ENCODE measurements at places on chromosomes 1 and 21.

- DNase-seq = no peak
Observed at GRCh38 chr1:73887412-73887811, 310.6 kb downstream of the LRRIQ3 start.

DNA sequence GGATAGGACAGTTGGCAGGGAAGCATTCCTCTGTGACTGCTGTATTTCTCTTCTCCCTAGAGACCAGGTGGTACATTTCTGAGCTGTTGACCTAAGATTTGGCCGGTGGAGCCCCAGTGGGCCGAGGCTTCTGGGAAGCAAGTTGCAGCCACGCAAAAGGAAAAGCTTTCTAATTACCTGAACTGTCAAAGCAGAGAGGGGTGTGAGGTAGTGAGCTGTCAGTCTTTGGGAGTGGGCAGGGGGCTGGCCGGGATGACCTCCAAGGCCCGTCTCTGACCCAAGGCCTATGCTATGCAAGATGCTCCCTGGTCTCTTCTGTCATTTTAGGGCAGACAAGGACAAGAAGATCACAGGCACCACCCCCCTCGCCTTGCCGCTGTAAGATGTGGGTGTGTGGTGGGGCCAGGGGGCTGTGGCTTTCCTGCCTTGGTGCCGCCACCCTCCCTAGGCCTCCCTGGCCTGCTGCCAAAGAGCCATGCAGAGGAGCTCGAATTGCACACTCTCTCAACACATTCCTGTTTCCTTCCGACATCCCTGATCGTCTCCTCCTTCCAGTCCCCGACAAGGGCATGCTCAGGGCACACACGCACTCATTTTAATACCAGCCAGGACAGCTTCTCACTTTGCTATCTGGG is 7.7 kb downstream of the PADI1 start:
- DNase-seq = peak; percentile 81

DNA sequence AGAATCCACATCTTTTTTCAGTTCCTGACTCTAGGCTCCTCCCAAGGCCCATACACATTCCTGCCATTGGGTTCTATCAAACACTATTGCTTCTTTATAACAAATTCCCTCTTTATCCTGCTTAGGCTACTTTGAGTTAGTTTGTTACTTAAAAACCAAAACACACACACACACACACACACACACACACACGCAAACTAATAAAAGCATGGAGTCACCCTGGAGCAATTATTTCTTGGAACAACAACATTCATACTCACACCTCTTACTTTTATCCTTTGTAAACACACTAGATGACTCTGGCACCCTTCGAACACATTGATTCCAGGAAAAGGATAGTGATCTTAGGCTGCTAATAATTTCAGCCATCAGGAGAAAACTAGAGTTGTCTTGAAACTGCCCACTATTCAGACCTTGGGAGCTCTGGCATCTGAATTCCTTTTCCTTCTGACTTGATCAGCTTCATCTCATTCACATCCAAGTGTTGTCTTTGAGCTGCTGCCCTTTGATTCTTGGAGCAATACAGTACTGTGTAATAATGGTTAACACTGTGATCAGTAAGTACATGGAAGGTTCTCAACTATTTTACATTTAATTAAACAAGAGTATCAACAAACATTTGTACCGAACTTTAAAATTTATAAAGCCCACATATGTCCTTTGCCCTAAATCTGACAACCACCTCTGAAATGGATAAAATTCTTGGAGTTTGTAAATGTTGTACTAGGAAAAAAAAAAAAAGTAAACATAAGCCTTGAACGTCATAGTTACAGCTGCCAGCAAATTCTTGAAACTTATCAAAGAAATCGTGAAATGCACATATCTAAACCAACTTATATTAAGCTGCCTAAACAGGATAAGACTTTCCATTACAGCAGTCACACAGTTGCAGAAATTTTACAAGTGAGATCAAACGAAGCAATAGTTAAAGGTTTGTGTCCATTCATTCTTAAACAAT is 2.8 kb upstream of the SEC22B start:
- DNase-seq = peak; percentile 87

- DNase-seq = peak; percentile 16
Observed at GRCh38 chr1:225427235-225428067, at the start of gene LBR. TSS of gene LBR (minus strand) at chr1:225428038. CDS start at chr1:225424075, 3,963 bp downstream.

DNA sequence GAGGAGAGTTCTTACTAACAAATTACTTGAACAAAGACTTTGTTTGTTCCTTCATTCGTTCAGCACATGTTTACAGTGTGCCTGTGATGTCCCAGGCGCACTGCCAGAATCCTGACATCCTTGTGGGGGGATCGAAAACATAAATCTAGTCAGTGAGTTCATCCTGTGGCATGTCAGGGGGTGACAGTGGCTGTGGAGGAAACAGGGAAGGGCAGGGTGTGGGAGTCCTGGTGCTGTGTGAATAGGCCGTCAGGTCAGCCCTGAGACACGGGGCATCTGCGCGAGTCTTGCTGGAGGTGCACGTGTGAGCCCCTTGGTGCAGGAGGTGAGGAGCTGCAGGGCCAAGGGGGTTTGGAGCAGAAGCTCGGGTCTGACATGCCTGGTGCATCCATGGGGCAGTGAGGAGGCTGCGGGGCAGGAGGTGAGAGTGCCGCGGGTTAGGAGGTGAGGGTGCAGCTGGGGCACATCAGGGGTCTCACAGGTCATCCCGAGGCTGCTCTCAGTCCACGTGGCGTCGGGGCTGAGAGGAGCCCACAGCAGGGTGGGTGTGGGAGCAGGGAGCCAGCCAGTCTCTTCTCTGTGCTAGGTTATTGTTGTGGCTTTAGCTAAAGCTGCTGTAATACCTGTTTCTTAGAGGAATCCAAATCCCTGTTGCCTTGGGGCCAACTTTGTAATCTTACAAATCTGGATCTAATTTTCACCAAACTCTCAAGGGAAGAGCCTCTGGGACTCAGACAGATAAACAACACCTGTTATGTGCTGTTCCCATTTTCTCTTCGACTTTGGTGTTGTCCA is 93.4 kb downstream of the PCBP3 start:
- DNase-seq = no peak

DNA sequence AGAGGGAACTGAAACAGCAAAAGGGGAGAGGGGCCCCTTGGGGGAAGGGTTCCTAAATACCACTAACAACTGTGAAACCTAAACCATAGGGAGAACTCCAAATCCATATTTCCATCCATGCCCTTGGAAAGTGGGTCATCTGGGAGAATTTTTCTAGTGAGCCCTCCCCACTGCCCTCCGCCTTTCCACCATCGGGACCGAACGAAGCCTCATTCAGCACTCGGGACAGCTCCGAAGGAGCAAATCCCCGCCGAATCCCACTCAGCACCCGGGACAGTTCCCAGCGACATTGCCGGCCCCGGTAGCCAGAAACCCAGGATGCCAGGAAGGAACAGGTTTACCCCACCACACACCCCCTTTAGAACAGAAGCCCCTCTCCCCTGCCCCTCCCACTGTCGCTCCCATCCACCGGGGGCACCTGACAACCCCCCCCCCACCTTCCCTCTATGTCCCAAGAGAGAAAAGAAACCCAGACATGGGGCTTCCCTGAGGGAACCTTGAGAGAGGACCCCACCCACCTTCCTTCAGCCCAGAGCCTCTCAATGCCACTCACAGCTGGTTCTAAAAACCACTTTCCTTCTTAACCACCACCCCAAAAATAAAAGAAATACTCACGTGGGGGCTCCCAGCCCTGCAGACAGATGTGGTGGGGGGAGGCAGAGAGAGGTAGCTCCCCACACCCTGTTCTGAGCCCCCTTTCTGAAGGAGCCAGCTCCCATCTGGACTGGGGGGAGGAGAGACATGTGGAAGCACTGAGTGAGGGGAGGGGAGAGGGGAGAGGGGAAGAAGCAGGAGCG is 4.5 kb downstream of the DLGAP3 start:
- DNase-seq = peak; percentile 73

GRCh38 chr1:57296726-57297250 is 127.1 kb downstream of the DAB1 start:
- no peak for DNase-seq

DNA sequence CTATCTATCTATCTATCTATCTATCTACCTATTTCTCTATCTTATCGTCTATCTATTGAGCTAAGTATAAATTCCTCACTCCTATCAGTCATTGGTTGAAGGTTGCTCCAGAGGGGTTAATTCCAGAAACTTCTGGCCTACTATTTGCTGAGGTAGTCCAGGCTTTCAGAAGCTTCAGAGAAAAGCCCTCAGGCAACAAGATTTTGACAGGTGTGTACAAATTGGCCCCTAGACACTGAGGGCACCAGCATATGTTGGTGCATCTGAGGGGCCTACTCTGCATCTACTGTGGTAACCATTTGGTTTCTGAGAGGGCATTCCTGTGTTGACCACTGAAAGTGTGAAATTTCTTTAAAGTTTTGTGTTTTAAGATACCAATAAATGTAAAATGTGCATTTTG is 265.2 kb upstream of the B3GALT2 start:
- DNase-seq = no peak

DNA sequence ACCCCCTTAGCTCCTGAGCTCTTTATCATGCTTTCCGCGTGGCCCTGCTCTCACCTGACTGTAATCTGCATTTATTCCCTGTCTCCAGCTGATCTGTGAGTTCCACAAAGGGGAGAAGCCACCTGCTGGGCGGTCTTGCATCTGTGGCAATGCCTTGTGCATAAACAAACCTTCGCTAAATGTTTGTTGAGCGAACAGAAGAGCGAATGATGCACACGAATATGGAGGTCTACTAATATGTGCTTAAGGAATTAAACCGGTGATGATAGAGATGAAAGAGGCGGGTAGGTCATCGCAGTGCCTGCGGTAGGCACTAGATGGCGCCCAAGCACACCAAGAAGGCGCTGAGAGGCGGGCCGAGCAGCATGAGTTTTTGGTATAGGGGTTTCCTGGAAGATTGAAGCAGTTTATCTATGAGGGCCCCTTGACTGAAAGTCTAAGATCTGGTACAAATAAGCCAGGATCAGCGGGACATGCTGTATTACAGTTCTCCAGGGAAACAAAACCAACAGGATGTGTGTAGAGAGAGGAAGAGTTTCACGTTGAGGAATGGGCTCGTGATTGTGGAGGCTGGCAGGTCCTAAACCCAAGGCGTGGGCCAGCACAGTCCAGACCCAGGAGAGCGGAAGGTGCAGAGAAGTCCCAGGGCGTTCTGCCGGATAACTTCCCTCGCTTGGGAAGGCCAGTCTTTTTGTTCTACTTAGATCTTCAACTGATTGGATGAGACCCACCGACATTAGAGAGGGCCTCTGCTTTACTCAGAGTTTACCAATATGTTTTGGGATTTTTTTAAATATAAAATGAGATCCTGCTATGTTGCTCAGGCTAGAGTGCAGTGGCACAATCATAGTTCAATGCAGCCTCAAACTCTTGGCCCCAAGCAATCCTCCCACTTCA is 34.7 kb downstream of the TOMM20 start:
- DNase-seq = peak; percentile 75

DNA sequence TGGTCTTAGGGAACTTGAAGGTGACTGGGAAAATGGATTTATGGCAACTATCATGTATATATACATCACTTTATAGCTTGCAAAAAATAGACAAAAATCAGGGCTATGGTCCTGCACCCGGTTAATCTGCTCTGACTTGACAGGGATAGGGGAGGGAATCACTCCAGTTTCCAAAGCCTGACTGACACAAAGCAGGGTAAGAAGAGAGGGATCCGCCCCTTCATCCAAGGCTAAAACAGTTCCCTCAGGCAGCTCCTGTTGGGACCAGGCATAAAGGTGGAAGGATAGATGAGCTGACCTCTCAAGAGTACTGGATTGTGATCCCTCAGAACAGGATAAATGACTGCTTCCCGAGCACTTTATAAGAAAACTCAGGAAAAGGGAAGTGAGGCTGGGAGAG is 1.4 kb downstream of the PBXIP1 start:
- no peak for DNase-seq

DNA sequence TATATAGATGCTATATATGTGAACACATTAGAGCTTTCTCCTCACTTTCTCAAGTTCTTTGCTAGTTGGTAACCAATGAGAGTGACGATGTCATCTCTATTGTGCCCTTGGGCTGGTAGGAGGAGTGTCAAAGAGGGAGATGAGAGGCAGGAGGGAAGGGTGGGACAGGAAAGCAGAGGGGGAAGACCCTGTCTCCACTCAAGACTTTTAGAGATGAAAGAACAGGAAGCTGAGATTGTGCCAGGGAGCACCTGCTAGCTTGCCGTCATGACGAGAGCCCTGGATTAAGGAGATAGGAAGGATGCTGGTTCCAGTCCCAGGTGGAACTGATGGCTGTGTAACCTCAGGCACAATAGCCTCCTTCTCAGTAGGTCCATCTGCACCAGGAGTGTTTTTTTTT is 16.7 kb downstream of the CNR2 start:
- DNase-seq = no peak

- DNase-seq = peak; percentile 87
Observed at GRCh38 chr1:97252076-97252475, 530.5 kb downstream of the PTBP2 start.

- no peak for DNase-seq
Observed at GRCh38 chr1:204065986-204066300, 7.0 kb upstream of the SOX13 start.

GRCh38 chr21:45739218-45740087 is 95.9 kb downstream of the PCBP3 start:
- DNase-seq = no peak

DNA sequence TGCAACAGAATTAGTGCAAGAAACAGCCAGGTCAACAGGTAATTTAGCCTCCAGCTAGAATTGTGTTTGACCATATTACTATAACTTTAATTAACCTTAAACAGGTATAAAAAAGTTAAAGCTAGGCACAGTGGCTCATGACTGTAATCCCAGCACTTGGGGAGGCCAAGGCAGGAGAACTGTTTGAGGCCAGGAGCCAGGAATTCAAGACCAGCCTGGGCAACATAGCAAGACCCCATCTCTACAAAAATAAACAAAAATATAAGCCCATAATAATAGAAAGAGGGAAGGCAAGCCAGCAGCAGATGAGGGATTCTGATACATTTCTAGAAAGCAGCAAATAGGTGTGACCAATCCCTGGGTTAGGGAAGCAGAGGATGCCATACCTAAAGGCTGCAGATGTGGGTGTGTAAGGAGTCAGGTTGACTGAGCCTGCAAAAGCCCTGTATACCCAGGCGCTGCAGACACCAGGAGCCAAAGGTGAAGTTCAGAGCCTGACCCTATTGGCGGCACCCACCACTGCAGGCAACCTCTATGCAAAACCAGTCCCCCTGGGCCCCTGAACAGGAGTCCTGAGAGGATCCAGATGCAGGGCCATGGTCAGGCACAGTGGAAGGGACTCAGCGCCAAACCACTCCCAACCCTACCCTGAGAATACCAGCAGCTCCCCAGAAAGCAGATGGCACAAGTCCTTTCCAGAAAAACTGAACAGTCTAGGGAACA is 19.3 kb upstream of the LSS start:
- DNase-seq = no peak

- peak; percentile 9 for DNase-seq
Observed at GRCh38 chr1:248852481-248853405, 6.1 kb downstream of the ZNF692 start.
